Effector CD4-positive, alpha-beta T cell (primary cell): ENCODE measurements at places on chromosomes 1 and 21.

- no peak for DNase-seq
Observed at GRCh38 chr21:36576441-36576840, 96.5 kb upstream of the CLDN14 start.

DNA sequence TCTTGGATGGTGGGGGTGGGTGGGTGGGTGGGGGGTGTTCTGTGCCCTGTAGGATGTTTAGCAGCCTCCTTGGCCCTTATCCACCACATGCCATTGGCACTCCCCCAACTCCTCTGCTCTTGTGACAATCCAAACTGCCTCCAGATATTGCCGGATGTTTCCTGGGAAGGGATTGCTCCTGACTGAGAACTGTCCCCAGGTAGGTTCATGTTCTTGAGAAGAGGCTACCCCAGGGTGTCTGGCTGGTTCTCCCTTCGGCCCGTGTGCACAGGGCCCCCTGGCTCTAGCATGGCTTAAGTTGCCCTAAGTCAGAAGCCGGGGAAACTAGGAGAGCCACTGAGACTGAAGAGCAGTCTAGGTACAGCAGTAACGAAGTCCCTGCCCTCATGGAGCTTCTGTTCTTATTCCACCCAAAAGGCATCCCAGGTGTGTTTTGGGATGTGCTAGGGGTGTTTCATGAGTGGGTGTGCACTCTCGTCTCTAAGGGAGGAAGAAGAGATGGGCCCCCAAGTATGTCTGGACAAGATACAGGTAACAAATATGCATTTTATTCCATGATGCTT is 19.8 kb upstream of the THRAP3 start:
- no peak for DNase-seq

DNA sequence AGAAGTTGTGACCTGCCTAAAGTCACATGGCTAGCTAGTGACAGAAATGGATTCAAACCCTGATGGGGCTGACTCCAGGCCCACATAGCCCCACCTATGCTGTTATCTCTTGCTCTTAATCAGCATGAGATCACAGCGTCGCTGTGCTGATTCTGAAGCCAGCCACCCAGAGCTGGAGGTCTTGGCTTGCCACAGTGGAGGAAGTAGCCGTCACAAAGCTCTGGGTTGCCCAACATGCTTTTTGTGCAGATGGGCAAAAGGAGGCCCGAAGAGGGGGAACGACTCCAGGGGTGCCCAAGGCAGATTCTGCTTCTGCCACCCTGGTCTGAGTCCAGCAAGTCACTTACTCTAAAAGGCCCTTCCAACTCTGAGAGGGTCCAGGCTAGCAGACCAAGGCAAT is 14.7 kb upstream of the MFSD2A start:
- no peak for DNase-seq

- DNase-seq, result no peak
Observed at GRCh38 chr1:201096041-201096461, 16.2 kb downstream of the CACNA1S start.

- no peak for DNase-seq
Observed at GRCh38 chr1:212260557-212261355, 24.5 kb upstream of the PPP2R5A start.

GRCh38 chr1:65357291-65357960 is 48.1 kb downstream of the DNAJC6 start:
- no peak for DNase-seq

- no peak for DNase-seq
Observed at GRCh38 chr21:44399955-44400790, 46.8 kb downstream of the TRPM2 start.

GRCh38 chr1:94025383-94026340 is 95.3 kb downstream of the ABCA4 start:
- no peak for DNase-seq

DNA sequence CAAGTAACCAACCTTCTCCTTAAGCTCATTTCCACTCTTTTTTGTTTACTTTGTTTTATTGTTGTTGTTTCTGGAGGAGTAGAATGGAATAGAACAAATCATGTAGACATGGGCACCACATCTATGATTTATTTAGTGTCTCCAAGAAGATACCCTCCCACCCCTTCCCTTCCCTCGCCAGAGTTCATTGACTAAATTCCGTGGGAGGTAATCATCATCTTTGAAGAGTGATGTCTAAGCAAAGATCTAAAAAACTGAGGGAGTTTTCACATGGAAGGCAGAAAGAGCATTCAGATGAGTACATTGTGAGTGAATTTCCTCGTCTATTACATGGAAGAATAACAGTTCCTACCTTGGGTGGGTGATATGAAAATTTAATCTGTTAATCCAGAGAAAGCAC is 136.2 kb downstream of the SEC16B start:
- no peak for DNase-seq

DNA sequence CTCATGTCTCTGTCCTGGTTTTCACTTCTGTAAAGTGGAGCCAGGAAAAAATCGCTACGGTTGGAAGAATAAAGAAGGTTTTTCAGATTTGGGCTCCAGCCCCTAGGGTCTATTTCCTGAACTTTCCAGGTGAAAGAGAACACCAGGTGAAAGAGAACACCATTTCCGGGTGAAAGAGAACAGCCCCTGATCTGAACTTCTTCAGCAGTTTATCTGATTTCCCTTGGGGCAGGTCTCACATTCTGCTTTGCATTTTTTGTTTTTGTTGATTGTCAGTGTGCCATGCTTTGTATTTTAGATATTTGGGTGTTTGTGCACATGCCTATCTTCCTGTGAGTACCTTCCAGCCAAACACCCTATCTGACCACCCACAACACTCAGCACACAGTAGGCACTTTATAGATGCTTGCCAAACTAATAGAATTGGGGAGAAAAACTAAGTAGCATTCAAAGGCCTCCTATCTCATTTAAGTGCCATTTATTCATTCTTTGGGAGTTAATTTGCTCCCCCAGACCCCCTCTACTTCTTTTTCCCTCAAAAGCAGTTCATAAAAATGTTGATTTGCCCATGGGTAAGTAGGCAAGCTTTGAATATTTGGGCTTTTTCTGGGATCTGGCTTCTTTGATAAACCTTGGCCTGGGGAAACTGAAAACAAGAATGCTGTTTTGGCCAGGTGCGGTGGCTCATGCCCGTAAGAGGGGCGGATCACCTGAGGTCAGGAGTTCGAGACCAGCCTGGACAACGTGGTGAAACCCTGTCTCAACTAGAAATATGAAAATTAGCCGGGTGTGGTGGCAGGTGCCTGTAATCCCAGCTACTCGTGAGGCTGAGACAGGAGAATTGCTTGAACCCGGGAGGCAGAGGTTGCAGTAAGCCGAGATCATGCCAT is 2.2 kb downstream of the NAV1 start:
- DNase-seq, result no peak

DNA sequence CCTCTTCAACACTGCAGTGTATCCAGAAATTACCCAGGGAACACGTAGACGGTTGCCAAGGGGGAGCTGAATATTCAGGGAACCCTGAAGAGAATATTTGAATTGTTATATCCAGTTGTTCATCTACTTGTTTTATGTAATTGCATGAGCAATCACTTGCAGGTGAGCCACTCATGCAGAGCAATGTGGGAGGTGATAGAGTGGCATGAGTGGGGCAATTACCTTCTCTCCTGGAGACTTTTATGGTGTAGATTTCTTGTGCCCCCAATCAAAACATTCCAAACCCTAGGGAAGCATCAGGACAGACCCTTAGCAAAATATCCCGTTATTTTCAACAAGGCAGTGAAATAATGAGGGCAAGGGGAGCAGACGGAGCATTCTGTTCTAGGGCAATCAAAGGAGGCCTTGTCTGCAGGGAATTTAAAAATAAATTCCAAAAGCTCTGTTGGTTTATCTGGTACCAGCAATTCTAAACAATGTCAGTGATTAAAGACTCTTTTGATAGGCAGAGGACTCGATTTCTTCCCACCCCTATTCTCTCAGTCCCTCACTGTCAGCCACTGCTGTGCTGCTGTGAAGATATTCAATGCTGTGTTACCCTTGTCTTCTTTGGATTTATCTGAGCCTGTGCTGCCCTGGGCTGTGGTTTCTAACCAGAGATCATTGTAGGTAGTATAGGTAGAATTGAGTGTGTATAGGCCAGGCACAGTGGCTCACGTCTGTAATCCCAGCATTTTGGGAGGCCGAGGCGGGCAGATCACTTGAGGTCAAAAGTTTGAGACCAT is 180.2 kb upstream of the MAP1LC3C start:
- DNase-seq, result no peak

- DNase-seq, result no peak
Observed at GRCh38 chr1:232579958-232580941, 49.7 kb downstream of the SIPA1L2 start.

DNA sequence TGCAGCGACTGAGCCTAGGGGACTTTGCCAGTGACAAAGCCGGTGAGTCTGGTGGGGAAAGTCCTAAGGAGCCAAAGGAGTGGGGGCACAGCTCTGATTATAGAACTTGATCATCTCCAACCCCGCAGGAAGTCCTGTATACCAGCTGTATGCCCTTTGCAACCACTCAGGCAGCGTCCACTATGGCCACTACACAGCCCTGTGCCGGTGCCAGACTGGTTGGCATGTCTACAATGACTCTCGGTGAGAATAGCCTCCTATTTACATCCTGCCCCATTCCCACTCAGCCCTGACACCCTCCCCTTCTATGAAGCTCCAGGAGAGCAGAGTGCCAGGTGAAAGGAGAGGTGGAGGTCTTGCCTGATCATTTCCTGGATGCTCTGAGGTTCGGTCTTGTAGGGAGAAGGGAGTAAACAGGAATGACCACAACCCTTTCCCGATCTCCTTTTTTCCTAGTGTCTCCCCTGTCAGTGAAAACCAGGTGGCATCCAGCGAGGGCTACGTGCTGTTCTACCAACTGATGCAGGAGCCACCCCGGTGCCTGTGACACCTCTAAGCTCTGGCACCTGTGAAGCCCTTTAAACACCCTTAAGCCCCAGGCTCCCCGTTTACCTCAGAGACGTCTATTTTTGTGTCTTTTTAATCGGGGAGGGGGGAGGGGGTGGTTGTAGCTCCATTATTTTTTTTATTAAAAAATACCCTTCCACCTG is 1.2 kb upstream of the PPOX start:
- DNase-seq, result no peak

DNA sequence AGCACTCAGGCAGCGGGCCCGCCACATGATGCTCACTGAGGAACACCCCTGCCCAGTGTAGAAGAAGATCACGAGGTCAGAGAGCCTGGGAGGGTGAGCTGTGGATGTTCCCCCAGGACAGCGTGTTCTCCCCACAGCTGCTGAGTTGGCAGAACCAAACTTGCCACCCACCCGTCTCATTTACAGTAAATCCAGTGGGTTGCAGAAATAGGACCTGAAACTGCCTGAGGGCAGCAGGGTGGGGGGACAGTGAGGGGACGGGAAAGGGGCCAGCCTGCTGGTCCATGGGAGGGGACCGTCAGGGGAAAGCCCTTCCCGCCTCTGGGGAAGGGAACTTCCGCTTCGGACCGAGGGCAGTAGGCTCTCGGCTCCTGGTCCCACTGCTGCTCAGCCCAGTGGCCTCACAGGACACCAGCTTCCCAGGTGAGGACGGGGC is at the start of gene C1QB:
TSS of gene C1QB (plus strand) at position 356 of the 436 bp plus-strand sequence. CDS start 6,227 bp downstream, outside the sequence.
- DNase-seq, result no peak

GRCh38 chr1:32289256-32289655 is 2.6 kb upstream of the HDAC1 start:
- DNase-seq, result no peak

DNA sequence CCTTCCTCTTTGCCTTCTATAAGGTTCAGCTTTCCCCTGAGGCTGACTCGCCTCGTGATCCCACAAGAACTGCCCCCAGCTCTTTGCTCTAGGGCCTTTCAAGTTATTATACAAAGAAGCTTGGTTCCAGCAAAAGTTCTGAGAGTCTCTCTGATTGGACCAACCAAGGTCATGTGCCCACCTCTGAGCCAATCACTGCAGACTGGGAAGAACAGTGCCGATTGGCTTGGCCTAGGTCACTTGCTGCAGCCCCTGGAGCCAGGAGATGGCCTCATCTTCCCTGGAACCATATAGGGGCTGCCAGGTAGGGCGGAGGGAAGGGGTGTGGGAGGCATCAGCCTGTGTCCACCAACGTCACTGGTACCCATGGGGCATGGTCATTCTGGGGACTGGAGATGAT is 22.8 kb downstream of the TAS1R2 start:
- no peak for DNase-seq

- no peak for DNase-seq
Observed at GRCh38 chr1:243422362-243422761, 166.5 kb downstream of the SDCCAG8 start.

- DNase-seq, result no peak
Observed at GRCh38 chr1:236952246-236953003, 51.8 kb downstream of the MT1HL1 start.

- DNase-seq, result no peak
Observed at GRCh38 chr1:55069280-55069679, 29.9 kb downstream of the PCSK9 start.

GRCh38 chr1:39524591-39525365 is 33.3 kb downstream of the BMP8A start:
- DNase-seq, result no peak

DNA sequence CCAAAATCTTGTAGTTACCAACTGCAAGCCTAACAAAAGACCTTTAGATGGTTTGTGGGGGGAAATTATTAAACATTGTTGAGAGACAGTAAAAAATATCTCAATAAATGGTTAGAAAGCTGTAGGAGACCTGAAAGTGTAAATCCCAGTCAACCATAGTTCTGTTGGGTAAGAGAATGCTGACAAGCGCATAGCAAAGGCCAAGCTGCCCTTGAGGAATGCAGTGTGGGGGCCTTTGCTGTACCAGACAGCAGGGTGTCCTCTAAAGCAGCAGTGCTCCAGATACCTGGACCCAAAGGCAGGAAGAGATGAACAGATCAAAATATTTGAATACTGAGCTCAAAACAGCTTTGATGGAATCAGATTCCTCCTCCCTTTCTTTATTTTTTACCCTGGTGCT is 54.6 kb downstream of the OBSCN start:
- DNase-seq, result no peak

GRCh38 chr1:21956720-21957552 is 19.8 kb upstream of the HSPG2 start:
- peak; percentile 48 for DNase-seq

- no peak for DNase-seq
Observed at GRCh38 chr1:212641956-212642355, 33.4 kb downstream of the ATF3 start.

- DNase-seq, result no peak
Observed at GRCh38 chr1:177800400-177801088, 169.3 kb downstream of the SEC16B start.

DNA sequence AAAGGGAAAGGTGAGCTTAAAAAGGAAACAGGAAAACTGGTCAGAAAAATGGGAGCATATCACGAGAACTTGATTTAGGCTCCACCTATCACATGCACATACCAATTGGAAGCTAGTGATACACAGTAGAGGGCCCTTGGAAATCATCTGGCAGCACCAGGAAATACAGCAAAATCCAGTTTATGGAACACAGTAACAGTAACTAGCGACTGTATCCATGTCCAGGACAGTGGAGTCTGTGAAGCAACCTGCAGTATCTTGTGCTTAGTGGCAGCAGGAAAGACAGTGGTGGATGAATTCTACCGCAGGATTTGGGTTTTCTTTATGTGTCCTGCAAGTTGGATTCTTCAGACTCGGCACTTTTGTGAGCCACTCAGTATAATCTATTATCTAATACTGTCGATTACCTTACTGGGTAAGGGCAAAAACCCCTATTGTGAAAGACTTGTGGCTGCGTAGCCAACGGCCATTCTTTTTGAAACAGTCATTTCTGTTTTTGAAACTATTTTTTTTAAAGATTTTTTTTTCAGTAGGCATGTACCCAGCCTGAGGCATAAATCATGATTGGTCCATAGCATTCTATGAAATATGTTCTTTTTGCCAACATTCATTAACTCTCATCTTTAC is 1.6 kb upstream of the KDM4A start:
- DNase-seq, result no peak

- DNase-seq, result no peak
Observed at GRCh38 chr1:10168912-10169514, 41.4 kb upstream of the KIF1B start.
